Urothelium cell line (cell line): ENCODE measurements at places on chromosomes 1 and 21.

DNA sequence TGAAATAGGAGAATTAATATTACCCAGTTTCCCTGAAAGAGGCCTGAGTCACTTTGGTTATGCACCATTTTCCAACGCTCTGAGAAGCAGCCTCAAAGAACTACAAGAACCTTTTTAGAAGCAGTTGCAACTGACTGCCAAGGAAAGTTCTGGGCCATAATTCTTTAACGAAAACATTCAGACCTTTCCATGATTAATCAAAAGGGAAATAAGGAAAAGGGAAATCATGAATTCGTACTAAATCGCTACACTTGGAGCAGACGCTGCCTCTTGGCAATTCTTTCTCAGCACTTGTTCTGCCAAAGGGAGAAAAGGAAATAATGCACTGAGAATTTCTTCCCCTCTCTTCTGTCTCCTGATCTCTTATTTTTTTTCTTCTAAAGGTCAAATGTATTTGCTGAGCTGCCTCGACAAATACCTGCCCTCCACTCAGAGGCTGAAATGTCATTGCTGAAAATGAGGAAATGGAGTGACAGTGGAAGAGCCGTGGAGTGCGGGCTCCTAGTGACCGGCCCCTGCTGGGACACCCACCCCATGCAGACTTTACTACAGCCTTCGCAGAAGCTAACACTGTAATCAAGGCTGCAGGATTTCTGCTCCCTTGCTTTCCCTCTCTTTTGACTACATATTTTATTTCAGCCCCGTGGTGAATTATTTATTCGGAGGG is 67.9 kb upstream of the GALNT2 start:
- DNase-seq: no peak

GRCh38 chr1:93906480-93906879 is 2.8 kb downstream of the GCLM start:
- no peak for DNase-seq

- no peak for DNase-seq
These were observed 310.7 kb downstream of the DUSP10 start for GRCh38 chr1:221431068-221431651.

DNA sequence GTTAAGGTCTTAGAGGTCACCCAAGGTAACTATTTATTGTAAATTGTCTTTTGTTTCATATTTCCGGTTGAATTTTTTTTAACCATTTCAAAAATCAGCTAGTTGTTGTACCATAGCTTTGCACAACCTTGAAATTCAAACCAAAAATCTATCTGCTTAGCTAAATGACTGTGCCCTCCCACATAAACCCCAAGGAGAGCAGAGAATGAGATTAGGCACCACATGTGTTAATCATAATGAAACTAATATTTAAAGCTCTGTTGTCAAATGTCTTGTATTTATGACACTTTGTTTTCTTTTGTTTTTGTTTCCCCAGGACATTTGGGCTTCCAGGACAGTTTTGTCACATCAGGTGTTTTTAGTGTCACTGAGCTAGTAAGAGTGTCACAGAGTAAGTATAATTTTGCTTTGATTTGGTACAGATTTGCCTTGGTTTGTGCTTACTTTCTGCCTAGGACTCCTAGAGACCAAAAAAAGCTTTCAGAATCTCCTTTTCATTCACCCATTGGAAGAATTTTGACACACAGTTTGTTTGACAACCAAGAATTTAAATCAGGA is 249.9 kb downstream of the NFIA start:
- DNase-seq: no peak

GRCh38 chr1:207414606-207415108 is 39.5 kb upstream of the CR2 start:
- DNase-seq: no peak

DNA sequence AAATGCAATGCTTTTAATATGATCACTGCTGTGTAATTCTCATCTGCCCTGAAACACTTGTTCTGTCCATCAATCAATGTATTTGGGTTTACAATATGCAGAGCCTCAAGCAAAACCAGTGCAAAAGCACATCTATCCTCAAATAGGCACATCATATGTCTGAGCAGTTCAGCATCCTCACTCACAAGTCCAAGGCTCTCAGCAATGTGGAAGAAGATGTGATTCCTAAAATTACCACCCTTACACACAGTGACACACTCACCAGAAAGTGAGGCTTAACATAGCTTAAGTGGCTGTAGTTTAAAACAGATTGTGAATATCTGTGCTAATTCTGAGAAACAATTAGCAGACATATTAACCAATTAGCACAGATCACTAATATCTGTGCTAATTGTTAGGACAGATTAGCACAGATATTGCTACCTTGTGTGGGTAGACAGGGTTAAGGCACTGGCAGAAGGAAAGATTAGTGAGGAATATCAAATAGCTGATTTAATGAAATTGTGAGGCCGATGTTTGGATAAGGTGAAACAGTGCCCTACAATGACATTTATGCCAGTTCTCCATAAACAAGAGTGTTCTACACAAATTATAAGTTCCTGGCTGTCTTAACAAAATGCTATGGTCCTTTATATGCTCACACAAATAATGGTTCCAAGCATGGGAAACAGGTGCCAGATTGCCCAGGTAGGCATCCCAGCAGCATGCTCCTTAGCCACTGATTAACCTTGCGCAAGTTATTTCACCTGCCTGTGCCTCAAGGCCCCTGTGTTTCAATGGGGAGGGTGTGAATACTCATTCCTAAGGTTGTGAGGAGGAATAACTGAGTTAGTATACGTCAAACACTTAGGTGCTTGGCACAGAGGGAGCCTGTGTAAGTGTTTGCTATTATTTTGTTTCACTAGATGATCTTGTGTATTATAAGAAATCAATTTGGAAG is 41.7 kb downstream of the MRPL39 start:
- DNase-seq: no peak

GRCh38 chr1:109040989-109041620 is 797 bp downstream of the WDR47 start:
- peak; percentile 45 for DNase-seq

- DNase-seq: no peak
These were observed 568.3 kb upstream of the ADGRL2 start for GRCh38 chr1:81232420-81232819.

DNA sequence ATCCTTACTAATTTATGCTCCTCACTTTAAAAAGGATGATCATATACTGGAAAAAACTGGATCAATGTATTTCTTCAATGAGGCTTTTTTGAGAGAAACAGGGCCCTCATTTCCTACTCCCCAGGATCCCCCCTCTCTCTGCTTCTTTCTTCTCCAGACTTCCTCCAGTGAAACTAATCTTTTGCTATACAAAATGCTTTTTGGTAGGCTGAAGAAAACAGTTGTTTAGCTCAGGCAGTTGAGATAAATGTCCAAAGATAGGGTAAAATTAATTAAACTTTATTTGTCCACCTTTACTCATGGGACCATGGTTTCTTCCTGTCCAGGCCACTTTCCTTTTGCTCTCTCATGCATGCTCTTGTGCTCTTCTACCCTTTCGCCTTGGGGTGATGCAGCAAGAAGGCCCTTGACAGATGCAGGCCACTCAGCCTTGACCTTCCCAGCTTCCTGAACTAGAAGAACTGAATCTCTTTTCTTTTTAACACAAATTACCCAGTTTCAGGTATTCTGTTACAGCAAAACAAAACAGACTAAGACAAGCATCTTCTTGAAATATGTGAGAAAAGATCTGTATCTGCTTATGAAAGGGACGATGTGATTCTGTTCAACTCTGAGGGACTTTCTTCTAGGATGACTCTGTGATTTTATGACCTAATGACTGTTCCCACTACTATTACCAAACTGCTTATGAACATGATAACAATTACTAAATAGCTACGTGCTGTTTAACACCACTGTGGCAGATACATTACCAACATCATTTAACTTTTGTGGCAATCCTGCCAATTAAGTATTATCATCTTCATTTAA is 63.7 kb downstream of the NVL start:
- no peak for DNase-seq
